CD14-positive monocyte (primary cell): ENCODE measurements at places on chromosomes 12 and 14.

DNA sequence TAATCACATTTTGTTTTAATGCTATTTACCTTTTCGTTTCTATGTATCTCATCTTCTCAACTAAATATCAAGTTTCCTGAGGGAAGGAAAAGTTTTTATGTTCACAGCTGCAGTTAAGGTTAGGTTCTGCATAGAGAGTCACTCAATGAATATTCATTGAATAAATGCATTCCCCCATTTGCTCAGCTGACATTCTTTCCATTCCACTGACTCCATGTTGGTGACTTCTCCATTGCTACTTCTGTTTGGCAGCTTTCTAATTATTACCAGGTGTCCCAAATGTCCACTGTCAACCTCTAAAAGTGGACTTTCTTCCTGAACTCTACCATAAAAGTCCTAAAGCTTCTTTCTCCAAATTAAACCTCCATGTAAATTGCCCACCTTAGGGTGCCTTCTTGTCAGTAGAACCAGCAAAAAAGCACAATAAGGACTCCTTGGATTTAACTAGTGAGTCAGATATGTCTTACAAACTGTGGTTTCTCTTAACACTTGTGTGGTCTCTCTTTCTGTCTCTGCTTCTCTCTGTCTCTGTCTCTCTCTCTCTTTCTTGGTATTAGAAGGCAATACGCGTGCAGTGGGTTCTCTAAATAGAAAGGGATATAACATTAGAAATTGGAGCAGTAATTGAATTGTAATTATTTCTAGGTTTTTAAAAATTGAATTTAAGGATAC lies 85.9 kb downstream of the TMEM117 start:
- no peak for DNase-seq

GRCh38 chr12:114399664-114400211 lies 6.2 kb downstream of the TBX5 start:
- no peak for DNase-seq

DNA sequence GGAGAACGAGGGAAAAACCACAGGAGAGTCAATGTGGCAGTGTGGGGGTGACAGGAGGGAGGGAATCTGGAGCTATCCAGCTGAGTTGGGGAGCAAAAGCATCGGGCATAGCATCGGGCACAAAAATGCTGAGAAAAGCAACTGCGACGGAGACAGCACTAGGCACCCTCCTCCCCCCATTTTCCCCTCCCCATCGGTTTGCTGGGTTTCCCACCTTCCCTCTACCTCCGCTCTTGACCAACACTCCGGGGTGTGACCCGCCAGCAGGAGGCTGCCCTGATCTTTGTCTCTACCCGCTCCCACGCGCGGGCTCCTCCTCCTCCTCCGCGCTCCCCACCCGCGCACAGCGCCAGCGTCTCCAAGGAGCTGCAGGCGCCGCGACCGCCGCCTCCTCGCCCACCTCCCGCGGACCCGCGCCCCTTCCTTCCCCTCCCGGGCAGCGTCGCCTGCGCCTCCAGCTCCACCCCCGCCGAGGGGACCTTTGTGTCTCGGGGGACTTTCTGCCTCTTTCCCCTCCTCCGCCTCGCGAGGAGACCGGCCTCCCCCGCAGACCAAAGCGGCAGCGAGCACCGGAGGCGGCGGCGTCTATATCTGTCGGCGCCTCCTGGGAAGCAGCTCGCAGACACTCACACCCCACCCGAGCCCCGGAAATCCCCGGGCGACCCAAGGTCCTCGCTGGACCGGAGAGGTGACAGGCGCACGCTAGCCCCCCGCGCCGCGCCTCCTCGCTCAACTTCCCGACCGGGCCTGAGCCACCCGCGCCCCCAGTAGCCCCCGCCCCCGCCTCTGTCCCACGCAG lies 920 bp downstream of the CDK17 start:
- peak; percentile 60 for DNase-seq

DNA sequence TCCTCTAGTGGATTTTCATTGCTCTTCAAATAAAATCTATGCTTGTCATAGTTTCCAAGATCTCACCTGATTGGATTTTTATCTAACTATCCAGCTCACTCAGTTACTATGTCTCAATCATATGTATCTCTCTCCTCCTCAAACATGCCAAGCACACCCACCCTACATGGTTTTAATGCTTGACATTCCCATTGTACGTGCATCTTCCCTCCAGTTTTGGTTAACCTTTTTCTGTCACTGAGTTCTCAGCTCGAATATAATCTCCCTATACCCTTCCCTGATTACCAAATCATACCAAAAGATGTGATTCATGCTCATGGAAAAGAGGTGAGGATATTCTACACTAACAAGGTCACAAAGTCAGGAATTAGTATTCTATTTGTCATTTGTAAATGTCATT lies 12.0 kb upstream of the PTPRQ start:
- DNase-seq = no peak

- no peak for DNase-seq
Observed at GRCh38 chr12:110199339-110200123, 75.4 kb downstream of the IFT81 start.

GRCh38 chr12:59119676-59120075 lies 199.4 kb upstream of the LRIG3 start:
- no peak for DNase-seq

- DNase-seq = no peak
Observed at GRCh38 chr12:16509411-16509810, 96.6 kb downstream of the LMO3 start.

GRCh38 chr14:50744231-50744630 lies 76.1 kb upstream of the SAV1 start:
- DNase-seq = no peak

GRCh38 chr14:51019089-51019488 lies 74.8 kb upstream of the PYGL start:
- DNase-seq = no peak

GRCh38 chr14:80269353-80269925 lies 58.1 kb upstream of the DIO2 start:
- DNase-seq = no peak
